ENCODE measurements at places on chromosomes 2 and 18.

GRCh38 chr2:172808156-172808555 is 72.5 kb downstream of the RAPGEF4 start:
- DNase-seq: no peak

- DNase-seq: no peak
Observed at GRCh38 chr2:198411936-198412335, 607.5 kb downstream of the PLCL1 start.

DNA sequence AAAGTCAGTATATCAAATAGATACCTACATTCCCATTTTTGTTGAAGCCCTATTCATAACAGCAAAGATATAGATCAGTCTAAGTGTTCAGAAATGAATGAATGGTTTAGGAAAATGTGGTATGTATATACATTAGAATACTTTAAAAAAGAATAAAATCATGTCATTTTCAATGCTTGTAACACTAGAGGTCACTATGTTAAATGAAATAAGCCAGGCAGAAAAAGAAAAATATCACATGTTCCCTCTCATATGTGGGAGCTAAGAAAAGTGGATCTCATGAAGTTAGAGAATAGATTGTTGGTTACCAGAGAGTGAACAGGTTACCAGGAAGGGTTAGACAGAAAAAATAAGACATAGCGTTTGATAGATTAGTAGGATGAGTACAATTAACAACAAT is 1111.0 kb upstream of the SLC39A10 start:
- DNase-seq: no peak

DNA sequence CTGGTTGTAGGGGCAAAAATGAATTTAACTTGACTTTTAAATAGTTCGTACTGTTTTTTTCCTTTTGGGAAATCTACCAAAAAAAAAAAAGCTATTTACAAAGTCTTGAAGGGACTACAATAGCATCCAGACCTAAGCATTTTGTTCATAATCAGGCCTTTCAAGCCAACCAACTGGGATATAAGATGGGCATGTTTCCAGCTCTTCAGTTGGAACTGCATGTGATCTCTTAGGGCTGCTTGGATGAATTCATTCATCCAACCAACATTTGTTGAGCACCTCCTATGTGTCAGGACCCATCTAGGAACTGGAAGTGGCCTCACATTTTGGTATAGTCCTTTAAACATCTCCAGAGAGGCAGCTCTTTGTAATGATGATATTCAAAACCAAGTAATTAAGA is 98.6 kb downstream of the AAK1 start:
- no peak for DNase-seq

- no peak for DNase-seq
Observed at GRCh38 chr2:64860276-64860885, 128.8 kb upstream of the SLC1A4 start.

- DNase-seq: peak; percentile 13
Observed at GRCh38 chr2:162579169-162579568, 235.2 kb downstream of the GCA start.

- no peak for DNase-seq
Observed at GRCh38 chr2:238947920-238948710, 100.2 kb downstream of the TWIST2 start.

DNA sequence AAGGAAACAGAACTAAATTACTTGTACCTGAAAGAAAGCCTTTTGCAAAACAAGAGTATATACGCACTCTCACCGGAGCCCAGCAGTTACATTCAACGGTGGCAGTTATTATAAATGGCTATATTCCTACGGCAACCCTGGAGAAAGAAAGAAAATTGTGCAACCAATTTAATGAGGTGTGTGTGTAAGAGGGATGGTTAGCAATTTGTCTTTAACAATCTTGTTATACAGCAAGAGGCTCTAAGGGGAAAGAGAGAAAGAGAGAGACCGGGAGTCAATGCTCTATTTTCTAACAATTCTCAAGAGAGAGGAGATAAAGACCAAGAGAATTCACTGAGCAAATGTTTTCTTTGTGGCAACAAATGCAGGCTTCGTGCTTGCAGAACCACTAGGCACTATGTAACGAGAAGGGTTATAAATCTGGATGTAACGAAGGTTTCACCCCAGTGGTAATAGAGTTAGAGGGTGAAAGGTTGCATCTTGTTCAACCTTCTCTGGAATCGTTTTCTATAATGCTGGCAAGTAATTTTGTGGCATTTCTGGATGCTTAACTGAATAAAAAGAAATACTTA is 359.1 kb upstream of the SPRED2 start:
- no peak for DNase-seq

- DNase-seq: peak; percentile 41
Observed at GRCh38 chr2:46377101-46377581, 79.9 kb downstream of the EPAS1 start.

DNA sequence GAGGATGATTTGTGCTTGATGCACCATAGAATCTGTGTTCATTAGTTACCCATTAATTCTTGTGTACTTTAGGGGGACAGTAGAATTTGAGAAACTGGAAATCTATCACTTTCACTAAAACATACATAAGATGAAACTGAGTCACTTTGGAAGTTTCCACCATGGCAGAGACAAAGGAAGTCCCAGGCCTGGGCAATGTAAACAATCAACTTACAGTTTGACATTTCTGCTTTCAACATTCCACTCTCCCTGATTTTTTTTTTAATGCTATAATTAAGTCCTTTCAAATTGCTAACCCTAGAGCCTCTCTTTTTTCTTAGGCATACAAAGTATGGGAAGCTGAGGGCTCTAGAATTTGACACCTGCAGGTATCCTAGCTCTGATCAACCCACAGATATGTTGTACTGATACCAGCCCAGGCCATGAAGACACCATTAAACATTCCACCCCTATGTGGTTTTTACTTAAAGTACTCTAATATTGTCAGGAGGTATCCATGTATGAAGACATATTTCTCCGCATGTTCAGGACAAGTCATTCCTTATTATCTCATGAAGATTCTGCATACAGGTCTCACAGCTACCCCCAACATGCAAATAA is 88.5 kb upstream of the GLS start:
- DNase-seq: no peak
